Brain pericyte (primary cell): ENCODE measurements at places on chromosomes 11 and 22.

GRCh38 chr22:36606659-36607058 is 77.7 kb upstream of the EIF3D start:
- DNase-seq = no peak

DNA sequence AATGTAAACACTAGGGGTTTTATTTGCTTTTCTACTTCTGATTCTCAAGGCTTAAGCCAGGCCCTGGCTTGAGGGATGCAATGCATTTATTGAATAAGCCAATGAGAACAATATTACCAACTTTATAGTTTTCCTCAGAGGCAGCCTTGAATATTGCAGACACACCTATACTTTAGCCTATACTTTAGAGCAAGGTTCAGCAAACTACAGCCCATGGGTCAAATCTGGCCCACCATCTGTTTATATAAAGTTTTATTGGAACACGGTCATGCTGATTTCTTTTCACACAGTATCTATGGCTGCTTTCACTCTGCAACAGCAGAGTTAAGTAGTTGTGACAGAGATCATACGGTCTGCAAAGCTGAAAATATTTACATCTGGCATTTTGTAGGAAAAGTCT is 50.3 kb upstream of the E2F8 start:
- DNase-seq = no peak

- no peak for DNase-seq
These were observed 35.0 kb upstream of the RASD2 start for GRCh38 chr22:35505399-35506258.

- DNase-seq = no peak
These were observed 340.0 kb downstream of the SHANK2 start for GRCh38 chr11:70912226-70912840.

GRCh38 chr11:36456156-36456555 is 53.9 kb downstream of the TRAF6 start:
- no peak for DNase-seq

DNA sequence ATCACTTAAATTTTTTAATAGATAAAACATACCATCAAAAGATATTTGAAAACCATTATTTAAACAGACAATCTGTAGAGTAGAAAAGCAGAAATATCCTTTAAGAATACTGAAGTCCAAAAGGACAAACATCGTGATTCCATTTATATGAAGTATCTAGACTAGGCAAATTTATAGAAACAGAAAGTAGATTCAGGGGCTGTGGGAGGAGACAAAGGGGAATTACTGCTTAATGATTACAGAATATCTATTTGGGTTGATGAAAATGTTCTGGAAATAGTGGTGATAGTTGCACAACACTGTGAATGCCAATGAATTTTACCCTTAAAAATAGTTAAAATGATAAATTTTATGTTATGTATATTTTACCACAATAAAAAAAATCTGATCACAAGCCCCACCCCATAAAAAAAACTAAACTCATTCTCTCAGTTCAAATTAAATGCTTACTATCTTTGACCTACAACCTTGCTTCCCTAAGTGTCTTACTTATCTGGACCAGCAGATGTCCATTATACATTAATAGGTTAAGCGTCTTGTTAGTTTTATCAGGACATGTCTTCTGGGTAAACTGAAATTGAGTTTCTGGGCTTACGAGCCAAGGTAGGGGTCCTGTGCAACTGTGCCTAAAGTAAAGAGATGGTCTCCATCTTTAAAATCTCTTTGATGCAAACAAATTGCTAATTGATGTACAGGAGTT is 86.3 kb downstream of the FCHSD2 start:
- DNase-seq = no peak

DNA sequence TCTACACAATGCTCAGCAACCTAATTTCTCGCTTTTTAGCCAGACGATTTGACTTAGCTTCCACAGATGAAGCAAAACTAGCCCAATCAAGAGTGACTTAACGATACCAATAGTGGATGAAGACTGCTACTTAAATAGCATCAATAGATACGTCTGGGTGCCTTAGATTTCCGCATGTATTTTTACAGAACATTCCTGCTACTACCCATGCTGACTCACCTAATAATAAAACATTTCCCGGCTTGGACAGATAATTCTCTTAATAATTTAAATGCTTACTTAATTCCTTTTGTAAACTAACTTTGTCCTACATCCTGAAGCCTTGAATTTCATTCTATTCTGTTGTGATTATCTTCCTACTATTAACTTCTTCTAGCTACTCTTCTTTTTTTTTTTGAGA is 5.2 kb upstream of the LAYN start:
- DNase-seq = no peak
